ENCODE measurements at places on chromosomes 7 and 10.

- no peak for DNase-seq
These were observed 205.5 kb upstream of the STK17A start for GRCh38 chr7:43377196-43377960.

GRCh38 chr10:35184527-35185171 is 58.0 kb downstream of the CREM start:
- DNase-seq = peak; percentile 55

- no peak for DNase-seq
These were observed 325.9 kb downstream of the GFRA1 start for GRCh38 chr10:115947104-115947503.

GRCh38 chr10:93216341-93216985 is 142.8 kb downstream of the CYP26A1 start:
- no peak for DNase-seq

DNA sequence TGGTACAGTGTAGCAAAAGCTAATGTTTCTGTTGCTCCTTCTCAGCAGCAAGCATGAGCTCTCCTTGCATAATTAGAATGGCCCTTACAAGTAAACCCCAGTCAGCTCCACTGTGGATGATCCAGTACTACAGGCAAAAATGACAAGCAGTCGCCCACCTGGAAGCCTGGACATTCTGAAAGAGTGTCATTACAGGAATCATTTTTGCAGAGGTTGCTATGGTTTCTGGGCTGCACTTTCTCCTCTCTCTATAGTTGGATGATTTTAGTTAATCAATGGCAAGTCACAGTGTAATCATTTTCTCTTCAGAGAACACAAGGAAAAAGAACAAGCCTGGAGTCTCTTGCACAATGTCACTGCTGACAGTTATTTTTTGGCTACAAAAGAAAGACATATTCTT is 102.9 kb upstream of the MYO3A start:
- no peak for DNase-seq

DNA sequence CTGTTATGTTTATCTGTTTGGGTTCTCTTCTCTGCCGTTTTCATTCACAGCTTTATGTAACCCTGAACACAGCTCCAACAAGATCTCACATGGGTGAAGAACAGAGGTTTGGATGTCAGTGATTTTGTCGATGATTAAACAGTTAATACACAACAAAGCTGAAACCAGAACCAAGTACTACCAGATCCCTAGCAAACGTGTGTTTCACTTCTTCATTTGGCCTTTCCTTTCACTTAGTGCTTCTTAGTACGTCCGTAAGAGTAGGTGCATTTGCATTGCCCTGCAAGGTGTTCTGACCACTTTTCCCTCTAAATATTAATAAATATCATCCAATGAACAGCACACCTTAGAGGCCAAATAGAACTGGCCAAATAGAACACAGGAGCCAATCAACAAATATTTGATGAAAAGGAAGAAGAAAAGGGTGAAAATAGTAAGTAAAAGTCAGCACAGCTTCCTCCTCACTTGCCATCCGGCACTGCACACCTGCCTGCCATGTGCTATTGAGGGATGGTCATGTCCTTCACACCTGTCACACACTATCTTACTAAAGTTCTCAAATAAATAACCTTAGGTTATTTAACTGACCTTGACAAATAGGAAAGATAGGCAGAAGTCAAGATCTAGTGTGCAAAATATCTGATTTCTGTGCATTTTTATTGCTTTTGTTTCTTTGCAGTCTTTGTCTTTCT is 252.6 kb upstream of the ANKRD30A start:
- no peak for DNase-seq

DNA sequence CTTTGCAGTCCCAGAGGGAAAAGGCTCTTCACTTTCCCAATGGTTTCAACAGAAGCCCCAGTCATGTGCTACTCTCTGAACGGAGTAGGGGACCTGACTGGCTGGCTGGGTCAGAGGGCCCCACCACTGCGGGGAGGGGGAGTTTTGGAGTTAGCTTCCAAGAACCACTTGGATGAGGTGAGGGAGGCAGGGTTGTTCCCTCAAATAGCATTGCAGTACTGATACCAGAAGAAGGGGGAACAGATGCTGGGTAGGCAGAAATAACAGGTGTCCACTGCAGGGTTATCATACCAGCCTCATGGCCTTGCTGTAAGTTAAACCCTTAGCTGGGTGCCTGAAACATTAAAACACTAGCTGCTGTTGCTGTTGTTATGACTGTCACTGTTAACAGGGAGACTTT is 131.3 kb downstream of the UBE2H start:
- DNase-seq = no peak

DNA sequence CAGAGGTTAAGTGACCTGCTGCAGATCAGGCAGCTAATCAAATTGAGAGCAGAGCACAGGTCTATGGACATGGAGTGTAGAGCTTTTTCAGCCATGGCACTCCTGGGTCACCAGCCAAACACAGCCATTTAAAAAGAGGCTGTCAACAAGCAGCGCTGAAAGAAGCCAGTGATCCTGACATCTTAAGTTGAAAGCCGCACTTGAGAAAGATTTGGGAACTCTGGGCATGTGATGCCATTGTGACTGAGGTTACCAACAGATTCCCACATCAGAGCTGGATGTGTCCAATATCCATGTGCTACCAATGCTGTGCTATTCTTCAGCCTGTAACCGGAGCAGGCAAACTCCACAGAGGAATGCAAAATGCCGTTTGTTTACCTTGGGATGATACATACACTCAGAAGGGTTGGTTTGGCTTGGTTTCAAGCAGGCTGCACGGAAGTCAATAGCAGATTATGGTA is 56.2 kb upstream of the ABLIM1 start:
- no peak for DNase-seq

DNA sequence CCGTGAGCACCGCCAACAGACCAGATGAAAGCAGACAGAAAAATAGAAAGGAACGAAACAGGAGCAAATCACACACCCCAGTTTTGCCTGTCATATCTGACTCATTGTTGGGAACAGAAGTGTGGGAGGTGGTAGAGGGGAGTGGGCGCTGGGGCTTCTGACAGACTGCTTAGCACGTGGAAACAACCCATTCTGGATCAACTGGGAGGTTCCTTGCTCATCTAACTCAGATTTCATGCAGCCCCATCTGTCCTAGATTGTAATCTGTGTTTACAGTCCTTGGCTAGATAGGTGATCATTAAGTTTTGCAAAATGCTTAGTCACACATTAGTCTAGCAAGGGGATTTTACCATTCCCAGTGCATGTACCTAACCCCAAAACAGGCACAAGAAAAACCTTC is 154.1 kb downstream of the NRP1 start:
- DNase-seq = peak; percentile 17

DNA sequence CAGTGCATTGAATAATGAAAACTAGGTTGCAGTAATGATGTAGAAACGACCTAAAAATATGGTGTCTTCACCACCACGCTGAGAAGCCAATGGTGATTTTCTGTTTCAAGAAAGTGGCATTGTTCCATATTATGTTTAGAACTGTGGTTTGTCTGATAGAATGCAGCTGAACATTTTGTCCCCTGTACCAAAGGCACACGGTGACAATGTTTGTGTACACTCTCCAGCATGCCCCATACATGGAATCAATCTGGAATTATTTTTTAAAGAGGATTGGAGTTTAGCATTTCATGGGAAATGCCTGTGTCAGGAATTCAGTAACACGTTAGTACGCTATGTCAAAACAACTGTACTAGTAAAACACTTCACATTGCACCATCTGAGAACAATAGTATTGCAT is 237.4 kb upstream of the AUTS2 start:
- DNase-seq = no peak

- no peak for DNase-seq
These were observed 138.0 kb upstream of the ANK3 start for GRCh38 chr10:60527676-60528075.

Data from suppressor macrophage (primary cell).